ENCODE measurements at places on chromosomes 2 and 18.
A peak's percentile ranks its signal among the peaks of the same experiment; 100 is the strongest.

DNA sequence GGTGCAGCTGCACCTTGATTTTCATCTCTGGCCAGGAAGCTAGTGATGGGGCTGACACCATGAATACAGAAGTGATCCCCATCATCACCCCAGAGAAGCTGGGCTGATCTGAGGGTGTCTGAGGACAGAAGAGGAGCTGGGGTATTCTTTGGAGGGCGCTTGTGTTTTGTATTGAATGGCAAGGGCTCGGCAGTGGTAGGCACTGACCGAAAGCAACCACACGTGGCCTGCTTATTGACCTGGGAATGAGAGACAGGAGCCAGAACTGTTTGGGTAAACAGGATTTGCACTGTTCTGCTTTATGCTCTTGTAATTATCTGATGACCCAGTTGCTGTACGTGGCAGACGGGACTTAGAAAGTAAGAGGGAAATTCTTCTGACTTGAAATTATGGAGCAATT, 62.6 kb upstream of the RPL31 start:
- no peak for DNase-seq

DNA sequence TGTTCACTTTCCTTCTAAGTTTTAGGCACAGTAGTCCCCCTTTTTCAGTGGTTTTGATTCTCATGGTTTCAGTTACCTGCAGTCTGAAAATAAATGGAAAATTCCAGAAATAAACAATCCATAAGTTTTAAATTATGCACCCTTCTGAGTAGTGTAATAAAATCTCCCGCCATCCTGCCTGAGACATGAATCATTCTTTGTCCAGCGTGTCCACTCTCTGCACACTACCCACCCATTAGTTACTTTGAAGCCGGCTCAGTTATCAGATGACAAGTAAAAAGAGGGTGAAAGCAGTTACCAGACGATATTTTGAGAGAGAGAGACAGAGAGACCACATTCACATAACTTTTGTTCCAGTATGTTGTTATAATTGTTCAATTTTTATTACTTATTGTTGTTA, 400.5 kb downstream of the TMX3 start:
- DNase-seq = no peak

GRCh38 chr2:197130318-197130717, 180.3 kb downstream of the ANKRD44 start:
- peak; percentile 94 for DNase-seq

DNA sequence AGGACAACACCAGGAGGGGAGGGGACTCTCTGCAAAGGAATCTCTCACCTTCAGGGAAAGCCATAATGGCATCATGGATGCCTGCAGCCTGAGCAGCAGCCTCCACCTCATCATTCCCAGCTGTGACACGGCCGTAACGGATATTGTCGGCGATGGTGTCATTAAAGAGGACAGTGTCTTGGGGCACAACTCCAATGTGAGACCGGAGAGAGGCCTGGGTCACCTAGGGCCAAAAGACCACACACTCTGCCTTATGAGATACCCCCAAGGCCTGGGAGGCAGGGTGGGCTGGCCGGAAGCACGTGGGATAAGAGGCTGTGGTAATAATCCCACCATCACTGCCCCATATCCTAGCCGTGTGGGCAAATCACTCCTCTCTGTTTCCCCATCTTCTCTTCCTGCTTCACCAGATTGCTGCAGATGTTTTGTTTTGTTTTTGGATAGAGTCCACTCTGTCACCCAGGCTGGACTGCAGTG, 4.3 kb downstream of the ZFAND2B start:
- peak; percentile 32 for DNase-seq

GRCh38 chr2:187302116-187302515, 145.9 kb downstream of the CALCRL start:
- DNase-seq = no peak

GRCh38 chr18:48490641-48491293, 48.1 kb upstream of the CTIF start:
- DNase-seq = no peak

- peak; percentile 75 for DNase-seq
Observed at GRCh38 chr2:217993817-217994463, 8.9 kb downstream of the TNS1 start.

DNA sequence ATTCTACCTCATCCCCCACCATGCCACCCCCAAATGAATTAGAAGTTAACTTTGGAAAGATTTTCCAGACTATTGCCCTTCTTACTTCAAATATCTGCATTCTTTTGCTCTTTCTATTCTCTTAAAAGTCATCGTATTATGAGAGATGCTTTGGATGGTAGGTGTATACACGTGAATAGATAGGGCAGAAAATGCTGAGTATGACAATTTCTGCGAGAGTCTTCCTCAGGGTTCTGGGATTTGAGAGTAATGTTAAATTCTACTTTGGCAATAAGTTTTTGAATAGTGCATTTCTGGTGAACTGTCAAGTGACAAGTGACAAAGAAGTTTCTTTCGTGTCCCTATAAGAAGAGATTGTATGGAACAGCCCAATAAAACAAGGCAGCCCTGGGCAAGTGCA, 137.6 kb upstream of the DSEL start:
- DNase-seq = no peak

GRCh38 chr2:74261204-74261864, 62.9 kb downstream of the MTHFD2 start:
- no peak for DNase-seq

DNA sequence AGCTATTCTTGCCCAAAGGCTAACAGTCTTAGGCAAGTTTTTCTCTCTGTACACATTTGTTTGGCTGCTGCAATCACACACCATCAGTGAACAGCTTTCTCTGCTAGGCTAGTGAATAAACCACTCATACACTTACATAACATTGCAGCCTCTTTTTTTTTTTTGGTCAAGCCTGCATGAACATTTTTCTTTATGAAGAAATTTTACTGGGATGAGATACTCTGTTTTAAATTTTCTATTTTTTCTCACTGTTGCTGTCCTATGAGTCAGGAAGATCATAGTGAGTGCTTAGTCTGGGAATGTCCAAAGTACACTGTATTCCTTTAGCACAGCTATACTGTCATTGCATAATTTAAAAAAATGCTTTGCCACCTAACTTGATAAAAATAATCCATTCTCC, 58.5 kb downstream of the ROCK1 start:
- no peak for DNase-seq

Data from Karpas-422 (cell line).